Activated gamma-delta T cell (primary cell): ENCODE measurements at places on chromosomes 5 and 9.

- no peak for DNase-seq
These were observed 453.5 kb downstream of the RAB3C start for GRCh38 chr5:59036274-59036961.

- no peak for DNase-seq
These were observed 54.0 kb upstream of the CTSL start for GRCh38 chr9:87671925-87672324.

GRCh38 chr5:60503771-60504170, 196.2 kb downstream of the DEPDC1B start:
- DNase-seq: no peak

DNA sequence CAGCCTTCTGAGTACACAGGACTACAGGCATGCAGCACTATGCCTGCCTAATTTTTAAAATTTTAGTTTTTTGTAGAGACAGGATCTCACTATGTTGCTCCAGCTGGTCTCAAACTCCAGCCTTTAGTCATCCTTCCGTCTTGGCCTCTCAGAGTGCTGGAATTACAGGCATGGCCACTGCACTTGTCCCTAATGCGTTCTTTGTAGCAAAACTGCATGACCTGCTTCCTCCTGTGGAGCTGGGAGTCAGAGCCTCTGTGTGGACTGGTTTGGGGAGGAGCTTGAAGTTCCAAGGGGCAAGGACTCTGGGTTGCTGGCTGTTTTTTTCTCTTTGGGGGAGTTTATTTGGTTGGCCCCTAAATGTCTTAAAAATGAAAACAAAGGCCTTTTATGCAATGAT, 22.7 kb upstream of the ANKRD34B start:
- no peak for DNase-seq

DNA sequence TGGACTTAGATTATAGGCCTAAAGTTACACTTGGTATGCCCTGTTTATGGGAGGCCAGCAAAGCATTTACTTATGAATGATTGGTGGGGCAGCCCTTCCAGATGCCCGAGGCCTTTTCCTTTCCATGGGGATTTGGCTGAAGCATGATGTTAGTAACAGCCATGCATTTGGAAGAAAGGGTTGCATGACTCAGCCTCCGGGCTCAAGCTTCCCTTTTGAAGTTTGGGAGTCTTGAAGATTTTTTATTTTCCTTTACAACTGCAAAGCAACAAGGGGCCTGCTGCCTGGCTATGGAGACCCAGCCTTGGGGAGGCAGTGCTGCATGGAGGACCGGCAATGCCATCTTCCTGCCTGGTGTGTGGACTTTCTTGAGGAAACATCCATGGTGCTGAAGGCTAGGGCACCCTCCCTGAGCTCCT, 244.7 kb downstream of the ICE1 start:
- DNase-seq: no peak

DNA sequence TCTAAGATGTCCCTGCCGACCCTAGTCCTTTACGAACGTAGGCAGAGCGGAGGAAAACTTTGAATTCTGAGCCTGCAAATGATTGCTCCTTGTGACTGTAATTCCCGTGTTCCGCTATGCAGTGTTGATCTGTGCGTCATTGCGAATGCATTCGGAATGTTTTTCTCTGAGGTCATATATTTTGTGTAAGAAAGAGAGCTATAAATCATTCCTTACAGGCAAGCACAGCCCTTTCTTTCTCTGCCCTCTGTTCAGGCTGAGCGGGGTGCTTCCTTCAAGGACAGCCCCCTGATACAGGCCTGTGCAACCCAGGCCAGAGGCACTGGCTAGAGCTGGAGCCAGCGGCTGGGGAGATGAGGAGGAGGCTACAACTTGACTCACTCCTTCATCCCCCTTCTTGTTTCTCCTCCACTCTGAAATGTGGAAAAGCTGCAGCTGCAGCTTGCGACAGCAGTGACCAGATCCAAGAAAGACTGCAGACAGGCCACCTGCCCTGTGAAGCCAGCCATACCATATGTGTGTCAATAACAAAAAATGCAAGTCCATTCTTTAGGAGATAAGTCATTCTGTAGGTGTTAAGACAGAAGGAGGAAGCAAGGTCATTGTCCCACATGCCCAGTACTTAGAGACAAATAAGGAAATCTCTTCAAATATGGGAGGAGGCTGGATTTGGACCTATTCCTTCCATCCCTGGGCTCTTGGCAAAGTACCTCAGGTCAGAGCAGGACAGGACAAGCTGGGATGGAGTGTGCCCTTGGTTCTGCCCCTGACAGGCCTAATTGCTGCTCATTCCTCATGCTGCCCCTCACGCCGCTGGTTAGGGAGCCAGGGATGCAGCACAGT, 345.7 kb upstream of the WWC1 start:
- no peak for DNase-seq

DNA sequence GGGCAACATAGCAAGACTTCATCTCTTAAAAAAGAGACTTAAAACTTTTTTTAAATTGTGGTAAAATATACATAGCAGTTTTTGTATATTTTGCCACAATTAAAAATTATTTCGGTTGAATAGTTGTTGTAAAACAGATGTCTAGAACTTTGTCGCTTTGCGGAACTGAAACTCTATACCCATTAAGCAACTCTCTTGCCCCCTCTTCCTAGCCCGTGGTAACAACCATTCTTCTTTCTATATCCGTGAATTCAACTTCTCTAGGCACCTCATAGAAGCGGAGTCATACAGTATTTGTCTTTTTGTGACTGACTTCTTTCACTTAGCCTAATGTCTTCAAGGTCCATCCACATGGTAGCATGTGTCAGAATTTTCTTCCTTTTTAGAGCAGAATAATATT, 43.3 kb downstream of the SPARC start:
- no peak for DNase-seq

GRCh38 chr5:179829732-179830435, 9.2 kb downstream of the SQSTM1 start:
- DNase-seq: no peak

- no peak for DNase-seq
These were observed 244.6 kb downstream of the CACNA1B start for GRCh38 chr9:138122201-138122600.

DNA sequence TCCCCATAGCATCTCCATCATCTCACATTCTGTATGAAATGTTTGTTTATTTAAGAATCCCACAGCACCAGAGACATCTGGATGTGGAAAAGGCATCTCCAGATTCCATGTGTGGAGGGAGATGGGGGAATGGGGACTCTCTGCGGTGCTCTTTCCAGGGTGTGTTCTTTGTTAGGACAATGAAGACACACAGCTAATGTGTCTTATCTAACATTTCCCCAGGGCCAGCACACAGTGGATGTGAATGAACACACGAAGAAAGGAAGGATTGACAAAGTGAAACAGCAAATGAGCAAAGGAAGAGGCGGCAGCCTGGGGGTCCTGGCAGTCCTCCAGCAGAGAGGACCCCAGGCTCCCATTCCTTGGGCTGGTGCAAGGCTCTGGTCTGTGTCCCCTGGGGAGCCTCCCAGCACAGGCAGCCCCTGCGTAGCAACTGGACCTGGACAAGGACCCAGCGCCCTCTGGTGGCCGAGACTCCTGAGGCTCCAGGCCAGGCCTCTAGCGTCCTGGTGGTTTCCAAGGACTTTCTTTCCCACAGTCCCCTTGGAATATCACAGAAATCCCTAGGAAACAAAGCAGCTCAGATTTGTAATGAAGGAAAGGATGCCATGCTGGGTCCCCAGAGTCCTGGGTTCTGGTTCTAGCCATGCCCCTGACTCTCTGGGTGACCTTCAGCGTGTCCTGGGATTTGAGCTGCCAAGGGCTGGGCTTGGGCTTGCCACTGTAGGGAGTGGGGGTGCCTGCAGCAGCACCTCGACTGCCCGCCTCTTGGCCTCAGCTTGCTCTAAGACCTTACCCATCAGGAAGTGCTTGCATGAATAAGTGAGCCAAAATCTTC, 3.5 kb upstream of the PDLIM7 start:
- peak; percentile 48 for DNase-seq

DNA sequence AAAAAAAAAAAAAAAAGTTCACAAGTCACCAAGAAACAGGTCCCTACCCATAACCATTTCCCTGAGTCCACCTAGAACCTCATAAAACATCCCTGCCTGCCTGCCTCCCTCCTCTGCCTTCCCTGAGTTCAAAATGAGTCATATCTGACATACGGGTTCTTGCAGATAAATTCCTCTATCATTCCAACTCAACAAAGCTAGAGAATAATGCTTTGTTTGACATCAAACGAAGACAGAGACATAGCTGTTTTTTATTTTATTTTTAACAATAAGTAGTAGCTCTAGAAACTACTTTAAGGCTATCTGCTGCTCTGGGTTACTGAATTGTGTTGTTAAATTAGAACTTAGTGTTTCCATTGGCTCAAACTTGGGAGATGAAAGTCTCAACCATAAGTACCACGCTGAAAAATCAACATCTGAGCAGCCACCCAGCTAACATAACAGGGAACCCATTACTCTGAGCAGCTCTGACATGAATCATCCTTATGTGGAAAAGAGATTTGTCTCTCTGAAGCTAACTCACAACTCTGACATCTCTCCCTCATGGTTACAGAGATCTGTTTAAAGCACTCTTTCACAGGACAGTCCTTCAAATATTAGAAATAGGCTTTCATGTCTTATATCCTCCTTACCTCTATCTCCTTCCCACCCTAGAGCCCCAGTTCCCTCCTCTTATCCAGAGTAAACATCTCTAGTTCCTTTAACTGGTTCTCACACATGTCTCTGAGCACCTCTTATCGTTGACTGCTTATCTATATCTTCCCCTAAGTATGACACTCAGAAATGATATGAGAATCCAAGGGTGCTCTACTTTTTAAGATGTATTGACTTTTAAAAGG, 12.1 kb downstream of the TMEM245 start:
- DNase-seq: no peak

GRCh38 chr5:17228821-17229291, 11.4 kb downstream of the BASP1 start:
- DNase-seq: no peak

DNA sequence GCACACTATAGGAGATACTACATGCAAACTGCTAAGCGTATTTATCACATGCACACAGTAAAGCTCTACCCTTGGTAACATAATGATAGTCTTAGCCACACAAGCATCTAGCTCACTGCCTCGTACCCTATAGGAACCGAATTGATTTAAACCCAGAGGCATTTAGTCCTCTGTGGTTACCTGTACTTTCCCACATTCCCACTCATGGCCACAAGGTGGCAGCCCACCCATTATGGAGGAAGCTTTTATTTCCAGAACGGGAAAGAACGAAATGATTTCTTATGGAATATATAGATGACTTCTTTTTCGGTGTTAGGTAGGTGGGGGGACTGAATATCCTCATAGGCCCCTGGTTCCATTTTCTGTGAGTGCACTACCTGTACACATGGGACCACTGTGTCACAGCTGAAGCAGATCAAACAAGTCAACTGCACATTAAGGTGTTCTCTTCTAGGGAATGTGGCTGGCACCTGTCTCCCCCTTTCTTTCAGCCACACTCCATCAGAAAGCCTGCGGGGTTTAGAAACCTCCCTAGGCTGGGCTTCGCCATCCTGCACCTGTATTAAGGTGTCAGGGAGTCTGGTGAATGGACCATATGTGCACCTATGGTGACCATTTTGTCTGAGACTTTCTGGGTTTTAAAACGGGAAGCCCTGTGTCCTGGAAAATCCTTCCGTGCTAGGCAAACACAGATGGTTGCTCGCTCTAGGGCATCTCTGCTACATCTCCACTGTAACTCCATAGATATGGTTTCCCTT, 313.2 kb downstream of the SLIT3 start:
- DNase-seq: no peak

DNA sequence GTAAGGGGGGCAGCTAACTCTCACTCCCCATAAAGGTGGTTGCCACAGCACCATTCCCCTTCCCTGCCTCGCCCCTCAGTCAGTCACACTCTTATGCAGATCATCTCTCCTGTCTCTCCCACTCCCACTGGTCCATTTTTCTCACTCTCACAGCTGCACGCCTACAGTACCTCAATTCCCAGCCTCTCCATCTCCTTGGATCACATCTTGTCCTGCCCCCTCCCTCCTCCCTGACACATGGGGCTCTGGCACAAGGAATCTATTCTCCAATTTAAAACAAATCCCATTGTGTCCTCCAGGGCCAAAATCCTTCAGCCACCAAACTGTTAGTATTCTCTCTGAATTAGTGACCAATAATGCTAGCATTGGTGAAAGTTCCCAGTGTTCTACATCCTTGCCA, 114.4 kb downstream of the AUH start:
- no peak for DNase-seq

- no peak for DNase-seq
These were observed 1229.5 kb upstream of the CDH6 start for GRCh38 chr5:29963956-29964355.

DNA sequence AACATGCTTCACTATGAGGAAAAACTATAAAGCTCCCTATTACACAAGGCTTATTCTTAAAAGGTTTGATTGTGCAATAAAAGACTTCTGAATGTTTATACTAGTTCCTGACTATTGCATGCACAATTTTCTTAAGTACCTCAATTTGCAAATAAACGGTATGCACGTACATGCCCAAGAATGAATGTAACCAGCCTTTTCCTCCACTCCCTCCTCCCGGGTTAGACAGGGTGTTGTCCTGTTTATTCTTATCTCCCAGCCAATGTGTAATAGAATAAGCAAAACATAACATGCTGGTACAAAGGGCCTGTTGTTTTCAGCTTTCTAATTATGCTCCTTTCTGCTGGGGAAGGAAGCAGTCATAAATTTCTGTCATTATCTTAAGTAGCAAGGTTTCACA, 79.1 kb downstream of the AOPEP start:
- DNase-seq: no peak

- no peak for DNase-seq
These were observed 181.9 kb upstream of the ADRA1B start for GRCh38 chr5:159734366-159734765.

GRCh38 chr9:106287091-106287631, 575.8 kb upstream of the ZNF462 start:
- DNase-seq: no peak

- DNase-seq: no peak
These were observed 424 bp downstream of the INSYN2B start for GRCh38 chr5:169979871-169980270.

- DNase-seq: no peak
These were observed 63.4 kb upstream of the WWC1 start for GRCh38 chr5:168227973-168228615.

GRCh38 chr5:359301-359897, 37.9 kb downstream of the AHRR start:
- DNase-seq: no peak

GRCh38 chr5:139837711-139838380, 42.2 kb downstream of the PSD2 start:
- DNase-seq: no peak
